ENCODE measurements at places on chromosomes 4 and X.
A peak's percentile ranks its signal among the peaks of the same experiment; 100 is the strongest.

DNA sequence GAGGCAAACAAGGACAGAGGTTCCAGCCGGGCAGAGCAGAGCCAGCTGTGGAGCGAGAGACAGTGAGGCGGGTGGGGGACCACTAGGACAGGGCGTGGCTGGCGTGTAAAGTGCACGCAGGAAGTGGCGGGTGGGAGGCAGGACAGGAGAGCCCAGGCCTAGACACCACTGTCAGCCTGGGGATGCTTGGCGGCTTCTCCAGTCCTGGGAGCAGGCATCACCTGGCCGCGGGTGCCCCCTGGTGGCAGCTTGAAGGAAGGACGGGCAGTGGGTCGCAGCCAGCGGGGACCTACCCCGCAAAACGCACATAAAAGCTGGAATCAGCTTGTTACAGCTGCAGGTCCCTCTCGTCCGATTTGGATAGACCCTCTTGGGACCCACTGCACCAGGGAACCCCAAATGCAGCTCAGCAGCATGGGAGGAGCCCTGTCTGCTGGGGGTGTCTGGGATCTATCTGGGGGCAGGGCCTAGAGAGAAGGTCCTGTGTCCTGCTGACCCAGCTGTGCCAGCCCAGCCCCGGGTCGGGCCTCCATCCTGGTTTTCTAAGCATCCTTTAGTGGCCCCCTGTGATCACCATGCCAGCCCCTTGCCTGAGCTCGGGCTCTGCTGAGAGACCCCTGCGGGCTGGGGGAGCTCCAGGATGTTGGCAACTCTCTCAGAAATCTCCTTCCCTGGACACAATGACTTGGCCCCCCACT, 57.7 kb downstream of the WFS1 start:
- H3K4me3 ChIP-seq, result no peak overlapping the region
- peaks cover 3% of the 10 kb centered on the region for H3K36me3 ChIP-seq
- peaks cover 5% of the 10 kb centered on the region for H3K4me1 ChIP-seq
- DNase-seq, result peak; percentile 63
- no peak overlapping the region for H3K27ac ChIP-seq

- no peak overlapping the region for H3K4me3 ChIP-seq
- DNase-seq, result no peak
- peaks cover 41% of the 10 kb centered on the region for H3K27me3 ChIP-seq
- H3K27ac ChIP-seq, result no peak overlapping the region
- H3K36me3 ChIP-seq, result no peaks in the 10 kb centered on the region
Observed at GRCh38 chr4:153655928-153656327, 28.2 kb upstream of the TLR2 start.

DNA sequence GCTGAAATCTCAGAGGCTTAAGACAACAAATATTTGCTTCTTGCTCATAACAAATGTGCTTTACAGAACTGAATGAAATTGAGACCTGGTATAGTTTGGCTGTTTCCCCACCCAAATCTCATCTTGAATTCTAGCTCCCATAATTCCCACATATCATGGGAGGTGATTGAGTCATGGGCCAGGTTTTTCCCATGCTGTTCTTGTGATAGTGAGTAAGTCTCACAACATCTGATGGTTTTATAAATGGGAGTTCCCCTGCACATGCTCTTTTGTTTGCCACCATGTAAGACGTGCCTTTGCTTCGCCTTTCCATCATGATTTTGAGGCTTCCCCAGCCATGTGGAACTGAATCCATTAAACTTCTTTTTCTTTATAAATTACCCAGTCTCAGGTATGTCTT, 221.1 kb upstream of the DIPK2B start:
- H3K27ac ChIP-seq, result no peak overlapping the region
- peaks cover 20% of the 10 kb centered on the region for H3K27me3 ChIP-seq
- H3K4me3 ChIP-seq, result no peak overlapping the region

DNA sequence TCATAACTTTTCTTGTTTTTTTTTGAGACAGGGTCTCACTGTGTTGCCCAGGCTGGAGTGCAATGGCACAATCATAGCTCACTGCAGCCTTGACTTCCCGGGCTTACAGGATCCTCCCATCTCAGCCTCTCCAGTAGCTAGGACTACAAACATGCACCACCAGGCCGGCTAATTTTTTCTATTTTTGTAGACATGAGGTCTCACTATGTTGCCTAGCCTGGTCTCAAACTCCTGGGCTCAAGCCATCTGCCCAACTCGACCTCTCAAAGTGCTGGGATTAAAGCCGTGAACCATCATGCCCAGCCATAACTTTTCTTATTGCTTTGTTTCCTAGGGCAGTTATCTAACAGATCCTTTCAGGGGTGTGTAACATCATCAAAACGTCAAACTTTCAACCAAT, 11.8 kb downstream of the SEC24D start:
- no peak overlapping the region for H3K4me3 ChIP-seq
- peaks cover 26% of the 10 kb centered on the region for H3K4me1 ChIP-seq
- peak overlapping the region; percentile 77 for H3K27ac ChIP-seq
- H3K27me3 ChIP-seq, result no peaks in the 10 kb centered on the region
- DNase-seq, result no peak

- no peak for DNase-seq
- no peak overlapping the region for H3K4me3 ChIP-seq
- H3K27ac ChIP-seq, result no peak overlapping the region
- H3K36me3 ChIP-seq, result no peaks in the 10 kb centered on the region
Observed at GRCh38 chr4:15077969-15078368, 75.7 kb downstream of the CPEB2 start.

DNA sequence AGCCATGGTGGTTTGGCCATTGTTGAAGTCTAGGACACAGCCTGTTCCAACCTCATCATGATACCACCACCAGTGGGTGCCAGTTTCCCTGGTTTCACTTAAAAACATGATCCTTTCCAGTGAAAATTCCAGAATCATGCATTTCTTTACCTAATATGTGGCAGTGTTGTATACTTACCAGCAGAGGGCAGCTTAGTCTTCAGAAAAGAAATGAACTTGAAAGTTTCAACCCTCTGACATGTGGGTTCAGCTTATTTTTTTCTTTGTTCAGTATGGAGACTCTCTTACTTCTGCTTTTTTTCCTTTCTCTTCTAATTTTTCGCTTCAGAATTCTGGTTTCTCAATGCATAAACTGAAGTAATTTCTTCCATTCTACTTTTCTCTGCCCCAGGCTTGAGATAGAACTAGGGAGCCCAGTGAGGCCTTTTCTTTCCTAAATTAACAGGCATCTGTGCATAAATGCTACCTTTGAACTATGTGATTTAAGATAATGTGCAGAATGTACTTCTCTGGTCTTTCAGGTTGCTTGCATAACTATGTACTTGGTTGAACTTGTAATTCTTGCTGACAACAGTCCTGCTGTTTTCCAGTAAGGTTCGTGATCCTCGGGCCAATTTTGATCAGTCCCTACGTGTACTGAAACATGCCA, 10.7 kb downstream of the LIAS start:
- no peaks in the 10 kb centered on the region for H3K4me1 ChIP-seq
- no peak for DNase-seq
- no peaks in the 10 kb centered on the region for H3K27me3 ChIP-seq
- H3K36me3 ChIP-seq, result peaks cover 15% of the 10 kb centered on the region
- no peak overlapping the region for H3K4me3 ChIP-seq

GRCh38 chrX:73683236-73683859, 120.4 kb downstream of the CHIC1 start:
- H3K4me1 ChIP-seq, result no peaks in the 10 kb centered on the region
- peaks cover 6% of the 10 kb centered on the region for H3K36me3 ChIP-seq
- no peaks in the 10 kb centered on the region for H3K27me3 ChIP-seq
- no peak overlapping the region for H3K27ac ChIP-seq

DNA sequence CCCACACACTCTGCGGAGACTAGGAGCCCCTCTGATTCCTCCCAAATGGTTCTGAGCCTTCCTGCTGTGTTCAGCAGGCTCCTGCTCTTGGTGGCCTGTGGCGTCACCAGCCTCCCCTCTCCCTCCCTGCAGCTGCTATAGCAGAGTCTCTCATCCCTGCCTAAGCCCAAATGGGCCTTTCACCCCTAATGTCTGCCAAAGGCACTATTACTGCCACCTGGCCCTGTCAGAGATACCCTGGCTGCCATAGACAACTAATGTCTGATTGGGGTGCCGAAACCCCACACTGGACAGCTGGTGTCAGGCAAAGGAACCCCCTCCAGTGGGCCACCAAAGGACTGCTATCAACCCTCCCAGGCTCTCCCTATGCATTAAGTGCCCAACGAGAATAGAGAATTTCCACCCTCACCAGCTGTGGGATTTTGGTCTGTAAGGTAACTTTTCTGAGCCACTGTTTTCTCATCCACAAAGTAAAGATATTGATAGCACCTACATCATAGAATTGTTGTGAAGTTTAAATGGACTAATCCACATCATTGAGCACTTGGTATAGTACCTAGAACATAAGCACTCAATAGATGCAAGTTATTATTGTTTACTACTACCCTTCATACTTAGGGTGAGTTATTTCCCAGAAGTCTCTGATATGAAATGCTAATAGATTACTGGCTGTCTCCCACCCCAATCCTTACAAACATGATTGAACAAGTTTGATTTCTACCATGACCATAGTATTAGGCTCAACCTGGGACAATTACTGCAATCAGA, 421.3 kb downstream of the MID1IP1 start:
- no peaks in the 10 kb centered on the region for H3K36me3 ChIP-seq
- H3K4me3 ChIP-seq, result no peak overlapping the region
- no peak for DNase-seq
- no peak overlapping the region for H3K27ac ChIP-seq
